ENCODE measurements at places on chromosomes 1 and 21.

GRCh38 chr21:44523567-44524413 is 16.2 kb downstream of the KRTAP10-1 start:
- DNase-seq, result no peak

- DNase-seq, result no peak
Measured at GRCh38 chr1:78607334-78607927, 12.8 kb upstream of the IFI44L start.

DNA sequence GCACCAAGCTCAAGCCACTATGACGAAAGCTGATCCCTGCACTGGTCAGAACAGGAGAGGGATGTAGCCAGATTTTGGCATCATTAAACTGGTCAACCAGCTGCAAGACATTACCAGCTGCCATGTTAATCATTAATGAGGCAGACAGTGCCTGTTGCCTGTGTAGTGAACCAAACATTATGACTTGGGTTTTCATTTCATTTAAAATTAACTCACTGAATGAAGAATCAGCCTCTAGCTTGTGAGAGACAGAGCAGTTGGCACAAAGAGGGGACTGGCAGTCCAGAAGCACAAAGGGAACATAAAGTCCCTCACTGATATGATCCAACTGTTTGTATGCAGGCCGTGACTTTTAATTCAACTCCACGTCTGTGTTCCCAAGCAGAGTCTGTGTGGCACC is 318.9 kb downstream of the SEC16B start:
- no peak for DNase-seq

DNA sequence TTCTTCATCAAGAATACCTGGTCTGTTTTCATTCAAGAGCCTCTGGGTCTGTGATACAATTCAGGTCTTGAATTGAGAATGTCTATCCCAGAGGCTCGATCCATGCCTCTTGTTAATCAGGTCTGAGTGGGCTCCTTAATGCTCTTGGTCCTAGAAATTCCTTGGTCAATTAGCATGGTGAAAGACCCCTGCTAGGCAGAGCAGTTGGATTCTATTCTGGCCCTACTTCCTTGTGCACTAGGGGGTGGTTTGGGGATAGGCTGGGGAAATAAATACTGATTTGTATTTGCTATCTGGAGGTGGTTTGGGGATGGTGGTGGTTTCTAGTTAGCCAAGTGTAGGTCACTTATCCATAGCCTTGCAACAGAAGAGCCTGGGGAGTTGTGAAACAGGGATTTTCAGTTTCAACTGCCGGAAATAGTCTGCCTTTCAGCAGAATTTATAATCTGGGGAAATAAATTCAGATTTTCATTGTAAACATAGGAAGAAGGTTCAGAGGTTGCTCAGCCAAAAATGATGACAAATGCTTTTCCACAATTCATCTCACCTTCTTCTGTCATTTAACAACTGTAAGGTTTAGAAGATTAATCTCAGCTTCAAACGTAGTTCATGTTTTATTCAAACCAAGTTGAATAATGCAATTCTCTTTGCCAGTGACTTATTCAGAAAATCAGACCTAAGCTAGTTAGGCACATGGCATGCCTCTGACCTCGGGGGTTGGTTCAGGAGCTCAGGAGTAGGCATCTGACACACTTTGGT is 22.2 kb upstream of the SCAF4 start:
- no peak for DNase-seq

DNA sequence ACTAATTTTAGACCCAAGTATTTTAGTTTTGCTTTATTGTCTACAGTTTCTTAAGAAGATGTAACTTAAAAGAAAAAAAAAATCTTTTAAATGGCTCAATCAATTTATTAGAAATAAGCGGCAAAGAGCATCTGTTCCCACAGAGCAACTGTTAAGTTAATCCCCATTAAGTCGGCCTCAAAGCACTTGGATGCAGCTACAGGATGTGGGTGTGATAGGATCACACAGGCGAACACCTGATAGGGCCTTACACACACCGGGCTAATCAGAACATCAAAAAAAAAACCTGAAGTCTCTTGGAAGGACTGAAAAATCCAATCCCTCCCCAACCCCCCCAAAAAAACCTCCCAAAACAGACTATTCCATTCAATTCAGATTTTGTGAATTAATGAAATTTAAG is 23.0 kb downstream of the APP start:
- no peak for DNase-seq

DNA sequence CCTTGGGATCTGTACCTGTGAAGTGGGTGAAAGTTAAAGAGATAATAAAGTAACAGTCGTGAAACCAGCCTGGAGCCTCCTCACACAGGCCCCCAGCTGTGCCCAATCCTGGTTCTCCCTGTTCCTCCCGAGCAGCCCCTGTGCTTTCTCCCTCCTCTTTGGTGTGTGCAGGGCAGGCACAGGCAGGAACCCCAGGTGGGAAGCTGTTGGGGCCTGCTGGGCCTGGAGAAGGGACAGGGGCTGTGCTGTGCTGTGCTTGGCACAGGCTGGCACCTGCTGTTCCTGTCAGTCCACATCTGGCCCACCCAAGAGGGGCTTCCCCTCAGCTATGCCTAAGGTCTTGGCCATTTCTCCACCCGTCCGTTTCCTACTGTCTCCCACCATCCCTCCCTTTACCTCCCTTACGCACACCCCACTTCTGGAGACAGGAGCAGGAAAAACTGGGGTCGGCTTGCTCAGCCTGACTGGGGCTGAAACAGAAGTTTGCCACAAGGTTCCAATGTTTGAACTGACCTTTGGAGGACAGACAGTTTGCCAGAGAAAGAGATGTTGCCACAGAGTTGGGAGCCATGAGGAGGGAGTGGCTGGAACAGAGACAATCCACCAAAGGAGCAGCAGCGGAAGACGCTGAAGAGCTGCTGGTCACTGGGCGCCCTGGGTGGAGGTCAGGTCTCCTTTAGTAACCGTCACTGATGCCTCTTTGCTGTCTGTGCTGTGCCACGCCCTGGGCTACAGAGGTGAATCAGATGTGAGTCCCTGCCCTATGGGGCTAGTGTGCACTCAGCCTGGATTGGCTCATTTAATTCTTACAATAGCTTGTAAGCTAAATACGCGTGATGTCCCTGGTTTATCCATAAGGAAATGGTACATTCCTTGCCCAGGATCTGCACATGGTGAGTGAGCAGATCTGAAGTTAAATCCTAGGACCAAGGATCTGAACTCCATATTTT is 18.8 kb upstream of the ARTN start:
- no peak for DNase-seq

DNA sequence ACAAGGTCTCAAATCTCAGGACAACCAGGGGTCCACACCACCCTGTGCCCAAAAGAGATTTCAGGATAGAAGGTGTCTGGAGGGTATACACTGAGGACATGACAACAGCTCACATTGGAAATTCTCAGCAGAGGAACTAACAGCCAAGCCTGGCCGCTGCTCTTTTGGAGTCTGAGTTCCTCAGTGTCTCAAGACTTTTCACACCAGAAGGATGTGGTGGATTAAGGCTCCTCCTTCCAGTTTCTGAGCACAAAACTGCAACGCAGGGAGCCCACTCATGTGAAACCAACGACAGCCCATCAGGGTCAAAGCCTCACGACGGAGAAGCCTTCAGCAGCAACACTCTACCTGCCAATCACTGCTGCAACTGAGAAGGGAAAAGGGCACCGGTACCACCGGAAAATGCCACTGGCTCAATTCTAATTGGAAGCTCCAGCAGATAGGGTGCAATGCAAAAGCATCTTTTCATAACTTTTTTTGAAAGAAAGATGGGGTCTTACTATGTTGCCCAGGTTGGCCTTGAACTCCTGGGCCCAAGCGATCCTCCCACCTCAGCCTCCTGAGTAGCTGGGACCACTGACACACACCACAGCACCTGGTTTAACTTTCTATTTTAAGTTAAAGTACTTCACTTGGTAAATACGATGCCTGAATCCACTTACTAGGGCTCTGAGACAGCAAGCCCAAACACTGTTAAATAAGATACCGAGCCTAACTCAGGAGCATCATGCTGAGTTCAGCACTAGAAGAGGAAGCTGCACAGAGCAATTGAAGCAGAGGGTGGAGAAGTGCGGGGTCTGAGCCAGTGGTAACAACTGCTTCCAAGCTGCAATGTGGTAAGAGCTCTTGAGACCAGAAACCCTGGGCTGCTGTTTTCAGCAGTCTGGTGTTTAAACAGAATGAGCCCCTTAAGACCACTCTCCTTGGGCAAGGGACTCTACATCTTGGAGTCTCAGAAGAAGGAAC is 7.8 kb downstream of the CAPZB start:
- DNase-seq, result no peak

GRCh38 chr1:14755518-14756252 is 157.2 kb downstream of the KAZN start:
- no peak for DNase-seq

DNA sequence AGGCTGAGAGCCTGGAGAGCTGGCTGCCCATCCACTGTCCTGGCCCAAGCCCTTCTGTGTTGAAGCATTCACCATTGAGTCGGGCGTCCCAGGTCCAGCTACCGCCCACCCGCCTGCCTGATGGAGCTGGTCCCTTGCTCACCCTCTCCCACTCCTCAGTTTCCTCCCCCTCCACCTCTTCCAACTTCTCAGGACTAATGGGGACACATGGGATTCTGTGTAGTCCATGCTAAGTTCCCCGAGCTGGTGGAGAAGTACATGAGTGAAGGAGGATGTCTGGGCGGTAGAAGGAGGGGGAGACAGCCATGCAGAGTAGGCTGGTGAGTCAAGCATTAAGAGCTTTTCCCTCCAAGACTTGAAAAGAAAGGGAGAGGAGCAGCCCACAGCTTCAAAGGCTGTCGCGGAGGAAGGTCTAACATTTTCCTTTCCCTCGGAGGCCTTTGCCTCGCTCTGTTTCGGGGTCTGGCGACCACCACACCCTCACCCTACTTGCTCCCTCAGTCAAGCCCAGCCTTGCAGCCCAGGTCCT is 561 bp downstream of the SLC26A9 start:
- DNase-seq, result no peak

GRCh38 chr1:157880621-157881020 is 39.0 kb upstream of the CD5L start:
- DNase-seq, result no peak

- DNase-seq, result no peak
Measured at GRCh38 chr1:165898837-165899236, 71.4 kb downstream of the UCK2 start.

DNA sequence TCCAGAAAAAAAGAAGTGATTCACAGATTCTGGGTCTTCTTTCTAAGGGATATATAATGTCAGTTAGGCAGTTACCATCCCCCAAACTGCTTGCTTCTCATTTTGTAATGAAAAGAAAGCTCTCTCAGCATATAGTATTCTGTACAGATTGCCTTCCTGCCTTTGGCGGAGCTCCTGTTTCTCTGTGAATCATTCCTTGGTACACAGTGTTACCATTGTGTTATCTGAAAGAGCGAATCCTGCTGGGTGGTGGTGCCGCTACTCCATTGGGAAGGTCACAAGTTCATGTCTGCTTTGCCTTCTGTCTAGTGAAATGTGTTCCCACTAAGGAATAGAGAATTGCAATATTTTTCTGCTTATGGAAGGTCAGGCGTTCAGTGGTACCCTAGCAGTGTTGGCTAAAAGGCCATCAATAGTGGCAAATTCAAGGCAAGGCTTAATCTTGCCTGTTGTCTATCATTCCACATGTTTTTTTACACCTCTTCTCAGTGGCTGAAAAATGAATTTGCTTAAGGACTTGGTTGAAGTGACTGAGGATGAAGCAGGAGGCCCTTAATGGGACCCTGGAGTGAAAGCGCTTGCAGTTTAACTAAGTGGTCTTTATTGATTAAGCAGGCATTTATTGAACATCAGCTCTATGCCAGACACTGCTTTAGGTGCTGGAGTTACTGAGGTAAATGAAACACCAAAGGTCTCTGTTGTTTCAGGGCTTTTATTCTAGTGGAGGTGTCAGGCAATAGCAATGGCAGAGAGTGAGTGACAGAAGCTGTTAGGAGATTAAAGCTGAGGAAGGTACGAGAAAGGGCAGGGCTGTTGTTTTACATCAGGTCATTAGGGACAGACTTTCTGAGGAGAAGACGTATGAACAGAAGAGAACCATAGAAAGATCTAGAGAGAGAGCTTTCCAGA is 186.7 kb downstream of the PDE4B start:
- DNase-seq, result no peak

DNA sequence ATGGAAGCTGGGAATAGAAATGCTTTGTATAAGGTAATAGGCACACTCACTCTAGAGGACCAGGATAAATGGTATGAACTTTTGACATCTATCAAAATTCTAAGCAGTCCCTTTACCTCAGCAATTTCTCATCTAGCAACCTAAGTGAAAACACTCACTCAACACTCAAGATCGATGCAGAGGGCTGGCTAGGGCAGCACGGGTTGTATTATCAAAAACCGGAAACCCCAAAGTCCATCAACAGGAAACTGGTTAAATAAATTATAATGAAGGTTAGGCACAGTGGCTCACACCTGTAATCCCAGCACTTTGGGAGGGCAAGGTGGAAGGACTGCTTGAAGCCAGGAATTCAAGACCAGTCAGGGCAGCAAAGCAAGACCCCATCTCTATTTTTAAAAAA is 9.4 kb downstream of the USP48 start:
- DNase-seq, result no peak

DNA sequence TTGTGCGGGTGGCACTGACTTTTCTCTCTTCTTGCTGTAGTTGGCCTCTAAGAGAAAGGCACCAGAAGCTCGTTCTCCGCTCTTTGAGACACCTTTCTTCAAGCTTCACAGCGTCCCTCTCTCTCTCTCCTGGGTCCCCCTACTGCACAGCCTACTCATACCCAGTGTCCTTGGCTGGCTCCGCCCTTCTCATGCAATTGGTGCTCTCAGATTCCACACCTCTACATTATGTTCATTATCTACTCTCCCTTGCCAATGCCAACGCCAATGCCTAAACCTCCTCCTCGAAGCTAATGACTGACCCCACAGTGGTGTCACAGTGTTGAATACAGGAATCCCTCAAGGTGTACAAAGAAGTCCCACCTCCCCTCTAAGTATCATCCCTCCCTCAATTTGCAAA is 4.8 kb upstream of the DNAJC28 start:
- DNase-seq, result no peak

GRCh38 chr1:59139396-59139795 is 157.5 kb upstream of the FGGY start:
- no peak for DNase-seq

DNA sequence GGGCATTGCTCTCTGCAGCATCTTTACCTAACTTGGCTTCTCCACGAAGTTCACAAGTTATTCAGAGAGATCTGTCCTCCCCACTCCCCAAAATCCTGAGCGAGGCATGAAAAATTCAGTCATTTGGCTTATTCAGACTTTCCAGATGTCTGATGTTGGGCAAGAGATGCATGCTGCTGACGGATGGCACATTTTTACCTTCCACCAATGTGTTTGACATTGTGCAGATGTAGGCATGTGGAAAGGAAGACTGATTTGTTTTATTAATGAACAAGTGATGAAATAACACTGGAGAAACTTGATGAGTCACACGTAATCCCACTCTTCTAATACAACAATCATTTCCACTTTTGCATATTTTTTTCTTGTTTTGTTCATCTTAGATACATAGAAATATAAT is 86.7 kb downstream of the C1orf94 start:
- DNase-seq, result no peak

GRCh38 chr21:16837321-16837720 is 675.5 kb upstream of the CXADR start:
- DNase-seq, result no peak

- no peak for DNase-seq
Measured at GRCh38 chr1:197910120-197910991, 6.8 kb upstream of the LHX9 start.

GRCh38 chr1:171140401-171140800 is 44.7 kb upstream of the FMO2 start:
- no peak for DNase-seq

GRCh38 chr1:153483776-153484175 is 23.3 kb upstream of the S100A7 start:
- peak; percentile 9 for DNase-seq

Measured in NCI-H2171 (cell line).